Activated CD8-positive, alpha-beta memory T cell treated with anti-CD3 and anti-CD28 coated beads for 4 hours (primary cell): ENCODE measurements at places on chromosomes 2 and 18.

DNA sequence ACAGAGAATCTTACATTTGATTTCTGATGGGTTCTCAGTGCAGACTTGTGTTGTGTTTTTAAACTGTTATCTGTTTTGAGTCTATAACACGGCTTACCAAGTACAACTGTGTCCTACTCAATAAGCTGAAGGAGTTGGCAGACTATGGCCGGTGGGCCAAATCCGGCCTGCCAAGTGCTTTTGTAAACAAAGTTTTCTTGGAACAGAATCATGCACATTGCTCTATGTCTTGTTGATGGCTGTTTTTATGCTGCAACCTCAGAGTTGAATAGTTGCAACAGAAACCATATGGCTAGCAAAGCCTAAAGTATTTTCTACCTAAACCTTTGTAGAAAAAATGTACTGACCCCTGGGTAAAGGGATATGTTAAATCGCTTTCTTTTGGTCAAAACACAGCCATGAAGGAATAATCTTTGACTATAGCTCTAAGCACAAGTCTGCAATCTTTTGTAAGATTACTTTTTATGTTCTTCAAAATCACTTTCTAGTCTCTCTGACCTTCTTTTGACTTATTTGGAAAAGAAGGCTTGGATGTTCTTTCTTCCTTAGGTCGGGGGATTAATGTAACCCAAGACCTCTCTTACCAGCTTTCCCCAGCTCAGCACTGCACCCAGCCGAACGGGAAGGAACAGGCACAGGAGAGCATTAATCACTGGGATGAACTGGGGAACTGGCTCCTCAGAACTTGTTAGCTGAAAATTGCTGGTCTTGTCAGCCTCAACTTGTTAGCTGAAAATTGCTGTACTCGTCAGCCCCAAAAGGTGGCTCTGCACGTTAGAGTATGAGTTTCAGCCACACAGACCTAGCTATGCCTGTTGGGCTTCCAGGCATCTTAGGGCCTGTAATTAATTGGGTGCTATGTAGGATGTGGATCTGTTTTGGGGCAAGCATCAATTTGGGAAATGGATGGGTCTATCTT is 75.4 kb downstream of the CD8B2 start:
- no peak for DNase-seq

DNA sequence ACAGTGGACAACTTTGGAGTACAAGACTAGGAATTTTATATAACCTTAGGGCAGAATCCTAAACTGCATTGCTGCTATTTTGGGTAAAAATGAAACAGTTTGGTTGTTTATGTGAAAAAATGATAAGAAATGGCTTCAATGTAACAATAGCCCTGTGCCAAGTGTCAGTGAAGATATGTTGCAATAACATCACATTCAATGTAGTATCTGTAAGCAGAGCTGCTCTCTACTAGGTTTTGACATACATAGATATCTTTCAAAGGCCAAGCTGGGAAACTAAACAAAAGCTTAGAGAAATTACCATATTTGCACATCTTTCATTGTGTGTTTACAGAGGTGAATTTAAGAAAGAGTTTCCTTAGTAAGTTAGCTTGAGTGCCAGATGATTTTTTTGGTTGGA is 135.0 kb upstream of the DOK6 start:
- DNase-seq, result no peak

GRCh38 chr18:711657-712400 is 601 bp downstream of the ENOSF1 start:
- DNase-seq, result peak; percentile 52

GRCh38 chr2:190344276-190344827 is 963 bp downstream of the INPP1 start:
- DNase-seq, result no peak
